Anterior cingulate cortex (tissue), 58 donors: ENCODE measurements at places on chromosomes 5 and 9.

DNA sequence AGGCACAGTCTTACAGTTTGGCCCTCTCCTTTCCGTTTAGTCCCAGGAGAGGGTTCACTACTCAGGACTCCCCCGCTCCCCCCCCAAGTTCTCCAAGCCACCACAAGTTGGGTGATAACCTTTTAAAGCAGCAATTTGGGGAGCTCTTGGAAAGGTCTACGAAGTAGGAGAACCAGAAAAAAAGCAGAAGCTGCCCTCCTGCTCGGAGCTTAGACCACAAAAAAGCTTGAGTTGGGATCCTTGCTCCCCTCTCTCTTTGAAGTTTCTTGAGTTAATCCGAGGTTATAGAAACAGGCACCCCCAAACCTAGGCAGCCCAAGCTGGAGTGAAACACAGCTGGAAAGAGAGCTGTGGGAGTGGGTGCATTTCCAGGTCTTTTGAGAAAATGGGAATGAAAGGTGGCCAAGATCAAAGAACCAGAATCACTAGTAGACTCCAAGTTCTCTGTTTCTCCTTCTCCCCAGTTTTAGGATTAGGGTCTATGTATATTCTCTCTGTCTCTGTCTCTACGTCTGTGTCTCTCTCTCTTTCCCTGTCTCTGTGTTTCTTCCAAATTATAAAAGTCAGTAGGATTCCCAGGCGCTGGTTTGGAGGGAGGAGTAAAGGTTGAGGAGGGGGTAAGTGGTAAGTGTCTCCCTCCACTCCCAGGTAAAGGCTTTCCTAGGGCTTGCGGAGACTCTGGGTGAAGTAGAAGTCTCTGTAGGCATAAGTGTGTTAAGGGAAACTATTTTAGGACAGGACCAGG lies 2.8 kb downstream of the LHX2 start:
- DNase-seq: no peak

DNA sequence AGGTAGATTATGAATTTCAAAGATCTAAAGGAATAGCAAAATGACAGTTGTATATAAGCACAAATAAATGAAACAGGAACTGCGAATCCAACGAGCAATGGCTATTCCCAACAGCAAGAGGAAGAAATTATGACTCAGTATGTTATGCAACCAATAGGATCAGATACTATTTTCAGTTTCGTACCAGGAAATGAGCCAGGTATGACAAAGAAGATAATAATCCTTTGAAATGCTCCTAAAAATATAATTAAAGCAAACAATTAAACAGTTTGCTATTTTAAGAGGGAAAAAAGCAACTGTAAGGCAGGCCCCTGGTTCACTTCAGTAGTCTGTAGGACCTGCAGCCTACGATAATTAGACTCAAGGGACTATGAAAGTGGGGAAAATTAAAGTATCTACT lies 58.9 kb downstream of the AUH start:
- no peak for DNase-seq

DNA sequence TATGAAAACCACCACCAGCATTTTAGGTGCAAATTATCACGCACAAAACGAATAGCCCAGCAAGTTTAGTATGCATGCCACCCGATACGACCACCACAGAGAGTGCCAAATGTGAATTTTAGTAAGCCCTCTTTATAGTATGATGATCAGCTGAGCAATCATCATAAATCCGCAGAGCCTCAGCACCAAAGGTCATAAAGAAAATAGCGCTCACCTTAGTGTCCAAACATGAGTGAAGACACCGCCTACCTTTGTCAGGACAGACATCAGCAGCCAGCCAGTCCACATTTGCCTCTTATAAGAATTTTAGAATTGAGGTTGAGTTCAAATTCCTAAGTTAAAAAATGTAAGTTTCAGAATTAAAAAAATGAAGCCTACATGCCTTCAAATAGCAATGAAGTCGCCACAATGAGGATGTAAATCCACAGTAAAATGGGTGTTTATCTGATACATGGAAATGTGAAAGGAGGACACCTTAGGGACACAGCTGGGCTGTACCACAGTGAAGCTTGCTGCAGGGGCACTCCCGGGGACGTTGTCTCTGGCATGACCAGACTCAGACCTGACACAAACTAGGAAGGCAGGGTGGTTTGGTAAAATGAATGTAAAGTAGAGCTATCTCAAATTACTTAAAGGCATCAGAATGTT lies 149.0 kb downstream of the AUH start:
- no peak for DNase-seq

- no peak for DNase-seq
These were observed 21.3 kb downstream of the NR6A1 start for GRCh38 chr9:124749781-124750180.

DNA sequence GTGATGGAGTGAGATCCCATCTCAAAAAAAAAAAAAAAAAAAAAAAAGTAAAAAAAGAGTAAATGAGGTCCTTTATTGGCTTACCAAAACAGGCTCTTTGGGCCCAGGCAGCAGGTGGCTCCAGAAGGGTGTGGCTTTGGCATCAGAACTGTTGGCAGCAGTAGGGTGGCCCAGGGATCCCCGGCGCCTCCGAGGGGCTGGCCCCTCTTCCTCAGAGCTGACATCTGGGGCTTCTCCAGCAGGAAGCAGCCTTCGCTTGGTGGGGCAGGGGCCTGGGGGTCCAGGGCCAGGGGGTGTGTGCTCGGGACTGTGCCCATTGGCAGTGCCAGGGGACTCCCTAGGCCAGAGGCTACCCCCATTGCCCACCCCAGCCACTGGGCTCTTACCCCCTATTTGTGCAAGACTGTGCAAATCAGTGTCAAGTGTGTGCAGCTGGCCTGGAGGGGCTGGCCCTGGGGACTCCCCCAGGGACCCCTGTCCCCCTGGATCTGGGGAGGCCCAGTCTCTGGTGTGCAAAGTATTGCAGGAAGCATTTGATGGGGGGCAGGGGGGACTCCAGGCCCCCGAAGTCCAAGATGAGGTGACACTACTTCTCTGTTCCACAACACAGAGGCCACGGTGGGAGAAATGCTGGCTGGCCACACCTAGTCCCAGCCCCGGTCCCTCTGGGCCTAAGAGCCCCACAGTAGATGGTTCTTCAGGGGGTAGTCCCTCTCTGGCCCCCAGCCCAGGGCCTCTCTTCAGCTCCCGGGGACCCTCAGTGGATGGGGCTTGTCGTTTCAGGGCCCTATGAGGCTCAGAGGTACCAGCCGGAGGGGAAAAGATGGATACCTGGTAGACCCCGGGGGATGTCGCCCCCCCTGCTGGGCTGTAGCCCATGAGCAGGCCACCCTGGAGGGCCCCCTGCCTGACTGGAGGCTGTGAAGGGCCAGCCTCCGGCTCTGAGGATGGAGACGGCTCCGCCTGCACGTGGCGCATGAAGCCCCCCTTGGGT lies 4.7 kb upstream of the STOML2 start:
- no peak for DNase-seq

DNA sequence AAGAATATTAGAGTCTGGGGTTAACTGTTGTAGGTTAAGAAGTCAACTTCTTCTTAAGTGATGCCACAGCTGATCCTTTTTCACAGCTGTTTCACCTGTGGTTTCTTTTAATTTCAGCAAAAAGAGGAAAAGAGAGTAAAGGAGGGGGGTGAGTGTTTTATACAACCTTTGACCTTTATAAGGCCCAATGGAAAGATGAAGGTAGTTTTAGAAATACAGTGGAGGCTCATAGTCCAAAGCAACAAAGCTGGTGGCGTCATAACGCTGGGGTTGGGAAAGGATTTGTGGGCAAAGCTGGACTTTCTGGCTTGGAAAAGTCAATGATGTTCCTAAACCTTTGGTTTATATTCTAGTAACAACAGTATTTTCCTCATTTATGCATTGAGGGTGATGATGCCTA lies 49.5 kb downstream of the RCL1 start:
- no peak for DNase-seq

GRCh38 chr9:99823681-99824377 lies 2.1 kb downstream of the NR4A3 start:
- DNase-seq: no peak

- DNase-seq: no peak
These were observed 20.1 kb downstream of the CDK20 start for GRCh38 chr9:87954230-87954629.

- no peak for DNase-seq
These were observed 455.7 kb upstream of the TLE4 start for GRCh38 chr9:79116041-79116440.

- no peak for DNase-seq
These were observed 32.3 kb downstream of the ERP44 start for GRCh38 chr9:100066539-100066938.

DNA sequence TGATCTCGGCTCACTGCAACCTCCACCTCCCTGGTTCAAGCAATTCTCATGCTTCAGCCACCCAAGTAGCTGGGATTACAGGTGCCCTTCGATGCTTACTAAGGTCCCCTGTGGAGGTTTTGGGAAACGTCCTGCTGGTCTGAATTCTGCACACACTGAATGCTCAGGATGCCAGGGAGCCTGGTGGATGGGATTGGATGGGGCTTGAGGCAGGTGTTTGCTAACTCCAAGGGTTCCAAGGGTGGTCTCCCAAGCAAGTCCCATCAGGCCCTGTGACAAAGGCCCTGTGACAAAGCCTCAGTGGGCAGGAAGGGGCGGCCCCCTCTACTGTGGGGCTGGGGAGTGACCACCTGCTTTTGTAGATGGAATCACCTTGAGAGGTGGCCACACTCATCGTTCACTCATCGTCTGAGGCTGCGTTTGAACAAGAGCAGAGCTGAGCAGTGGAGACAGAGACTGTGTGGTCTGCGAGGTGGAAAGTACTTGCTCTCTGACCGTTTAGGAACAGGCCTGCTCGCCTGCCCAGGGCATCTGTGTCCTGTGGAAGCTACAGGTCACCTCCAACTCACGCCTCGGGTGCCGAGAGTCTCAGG lies 40.2 kb downstream of the MRPL36 start:
- DNase-seq: no peak

DNA sequence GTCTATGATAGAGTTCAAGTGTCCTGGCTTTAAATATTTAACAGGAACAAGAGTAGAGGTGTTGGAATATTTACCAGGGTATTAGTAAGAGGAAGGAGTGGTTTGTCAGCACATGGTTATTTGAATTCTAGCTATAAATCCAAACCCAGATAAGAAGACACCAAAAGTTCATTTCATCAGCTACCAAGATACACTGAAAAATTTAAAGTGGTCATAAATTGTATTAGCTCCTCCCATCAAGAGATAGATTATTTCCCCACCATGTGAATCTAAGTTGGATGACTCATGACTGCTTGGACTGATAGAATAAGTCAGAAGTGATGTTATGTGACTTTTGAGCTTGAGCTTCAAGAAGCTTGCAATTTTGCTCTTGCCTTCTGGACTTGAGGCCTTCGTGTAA lies 72.1 kb upstream of the GRAMD2B start:
- DNase-seq: no peak

- DNase-seq: no peak
These were observed 404.0 kb downstream of the PDE4D start for GRCh38 chr5:59489551-59489950.

DNA sequence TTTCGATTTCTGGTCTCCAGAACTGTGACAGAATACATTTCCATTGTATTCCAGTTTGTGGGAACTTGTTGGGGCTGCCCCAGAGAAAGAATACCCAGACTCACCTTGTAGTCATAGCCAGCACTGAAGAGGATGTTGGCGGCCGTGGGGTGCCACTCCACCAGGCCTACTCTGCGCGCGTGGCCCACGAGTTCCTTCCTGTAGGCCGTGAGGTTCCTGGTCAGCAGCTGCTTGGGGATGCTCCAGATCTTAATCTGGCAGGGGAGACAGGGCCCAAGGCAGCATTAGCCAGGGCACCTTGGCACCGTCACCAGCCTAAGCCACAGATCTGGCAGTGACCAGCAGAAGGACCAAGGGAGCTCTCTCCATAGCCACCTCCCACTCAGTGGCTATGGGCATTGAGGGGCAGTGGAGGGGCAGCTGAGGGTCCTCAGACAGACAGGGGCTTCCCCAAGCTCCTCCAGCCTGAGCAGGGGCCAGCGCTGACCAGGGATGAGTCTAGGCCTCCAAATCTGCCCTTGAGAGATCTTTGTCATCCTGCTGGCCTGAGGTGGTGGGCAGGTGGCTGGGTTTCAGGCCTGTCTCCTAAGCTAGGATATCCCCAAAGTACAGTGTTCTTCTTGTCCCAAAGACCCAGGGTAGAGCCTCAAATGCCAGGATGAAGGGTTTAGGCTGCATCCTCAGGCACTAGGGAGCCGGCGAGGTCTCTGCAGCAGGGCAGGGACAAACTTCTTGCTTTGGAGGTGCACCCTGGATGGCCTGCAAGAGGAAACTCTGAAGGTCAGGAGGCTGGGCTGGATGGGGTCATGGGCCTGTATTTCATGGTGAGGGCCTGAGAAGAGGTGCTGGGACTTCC lies 15.9 kb upstream of the TRIM14 start:
- no peak for DNase-seq

- no peak for DNase-seq
These were observed 30.0 kb upstream of the ANKH start for GRCh38 chr5:14901462-14902051.

DNA sequence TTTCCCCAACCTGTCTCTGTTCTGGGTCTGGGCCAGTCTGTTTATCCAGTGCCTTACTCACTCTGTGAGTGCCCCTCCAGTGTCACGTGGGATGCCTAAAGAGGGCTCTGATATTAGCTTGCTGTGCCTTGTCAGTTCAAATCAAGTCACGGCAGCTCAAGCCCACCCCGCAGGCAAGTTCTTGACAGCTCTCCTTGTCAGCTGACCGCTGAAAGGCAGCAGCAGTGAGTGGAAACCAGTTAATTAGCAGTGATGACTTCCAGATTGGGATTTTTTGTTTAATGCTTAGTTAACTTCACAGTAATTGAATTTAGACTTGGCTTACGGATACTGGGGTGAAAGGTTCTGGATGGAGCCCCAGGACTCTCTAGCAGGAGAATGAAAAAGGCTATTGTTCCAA lies 210.1 kb downstream of the PSAT1 start:
- DNase-seq: no peak

- DNase-seq: no peak
These were observed 178.9 kb downstream of the SEMA6A start for GRCh38 chr5:116395631-116396203.

DNA sequence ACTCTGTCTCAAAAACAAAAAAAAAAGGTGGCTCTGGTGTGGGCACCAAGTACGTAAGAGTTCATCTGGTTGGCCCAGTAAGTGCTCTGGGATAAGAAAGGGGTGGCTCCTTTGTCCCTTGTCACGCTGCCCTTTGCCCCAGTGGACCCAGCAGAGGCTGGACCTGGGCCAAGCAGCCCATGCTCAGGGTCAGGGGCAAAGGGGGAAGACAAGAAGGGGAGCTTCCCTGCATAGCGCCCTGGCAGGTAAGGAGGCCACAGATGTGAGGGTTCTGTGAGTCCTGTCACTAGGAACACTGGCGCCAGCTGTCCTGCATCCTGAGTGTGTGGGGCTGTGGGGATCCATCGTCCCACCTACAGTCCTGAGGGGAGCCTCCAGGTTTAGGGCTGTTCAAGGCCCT lies 65.3 kb downstream of the GADD45G start:
- DNase-seq: no peak

- no peak for DNase-seq
These were observed 2.3 kb downstream of the IFNB1 start for GRCh38 chr9:21075484-21075883.

GRCh38 chr9:95852059-95853032 lies 23.1 kb upstream of the ERCC6L2 start:
- peak; percentile 10 for DNase-seq
